ENCODE measurements at places on chromosomes 5 and 9.

GRCh38 chr5:149776361-149777305 lies 46.5 kb downstream of the PPARGC1B start:
- DNase-seq = no peak

GRCh38 chr9:2023532-2023931 lies 8.4 kb downstream of the SMARCA2 start:
- no peak for DNase-seq

GRCh38 chr9:111985315-111985714 lies 88.7 kb downstream of the UGCG start:
- no peak for DNase-seq

GRCh38 chr9:23826120-23826629 lies at the start of gene ELAVL2:
Gene ELAVL2 (minus strand): TSS chr9:23826240. CDS start chr9:23762234, 64,006 bp downstream.
- DNase-seq = peak; percentile 98

DNA sequence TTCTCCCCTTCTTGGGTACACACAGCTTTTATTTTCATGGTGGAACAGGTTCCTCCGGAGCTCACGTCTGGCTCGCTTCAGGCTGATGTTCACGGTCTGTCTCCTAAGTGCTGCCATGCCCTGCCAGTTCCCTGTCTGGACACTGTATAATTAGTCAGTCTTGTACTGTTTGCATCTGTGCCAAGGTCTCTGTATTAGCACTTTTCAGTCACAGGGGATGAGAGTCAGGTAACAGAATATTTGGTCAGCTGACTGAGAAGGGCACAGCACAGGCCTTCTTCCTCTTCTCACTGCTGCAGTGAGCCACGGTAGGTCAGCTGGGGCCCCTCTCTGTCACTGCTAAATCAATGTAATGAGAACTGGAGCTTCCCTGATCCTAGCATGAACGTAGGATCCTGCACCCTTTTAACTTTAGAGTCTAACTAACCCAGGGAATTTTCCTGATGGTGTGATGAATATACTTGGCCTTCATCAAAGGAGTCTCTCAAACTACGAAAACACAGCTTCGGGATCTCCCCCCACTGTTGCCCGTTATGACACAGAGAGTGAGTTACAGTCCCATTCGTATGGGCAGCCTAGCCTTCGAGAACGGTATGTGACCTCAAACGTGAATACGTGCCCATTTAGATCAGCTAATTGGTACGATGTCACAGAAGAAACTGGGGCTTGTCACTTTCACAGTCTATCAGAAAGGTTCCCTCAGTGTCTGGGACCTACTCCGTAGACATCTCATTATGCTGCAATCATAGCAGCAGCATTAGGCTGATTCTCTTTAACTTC lies 354.1 kb upstream of the RFX3 start:
- no peak for DNase-seq

DNA sequence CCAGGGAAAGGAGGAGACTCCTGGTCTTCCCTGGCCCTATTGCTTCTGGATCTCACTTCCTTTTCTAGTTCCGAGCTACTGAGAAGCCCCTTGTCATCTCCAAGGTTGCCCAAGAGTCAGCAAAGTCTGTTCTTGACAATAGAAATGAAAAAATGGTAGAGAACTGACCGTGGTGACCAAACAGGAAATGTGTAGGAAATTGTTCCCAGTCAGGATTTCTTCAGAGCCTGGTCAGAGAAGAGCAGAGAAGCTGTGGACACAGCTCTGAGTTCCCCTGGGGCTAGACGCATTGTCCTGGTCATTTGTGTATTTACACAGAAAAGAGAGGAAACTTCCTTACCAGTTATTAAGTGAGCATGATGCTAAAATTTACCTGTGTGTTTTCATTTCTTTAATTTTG lies 35.6 kb downstream of the S1PR3 start:
- DNase-seq = no peak

GRCh38 chr5:142104491-142104890 lies 4.1 kb upstream of the NDFIP1 start:
- no peak for DNase-seq

GRCh38 chr9:77839459-77840140 lies 191.5 kb upstream of the GNA14 start:
- DNase-seq = no peak

- DNase-seq = no peak
These were observed 756.1 kb downstream of the DNAH5 start for GRCh38 chr5:13188371-13188770.

- DNase-seq = no peak
These were observed 19.6 kb downstream of the ADAMTSL1 start for GRCh38 chr9:18493451-18493993.

DNA sequence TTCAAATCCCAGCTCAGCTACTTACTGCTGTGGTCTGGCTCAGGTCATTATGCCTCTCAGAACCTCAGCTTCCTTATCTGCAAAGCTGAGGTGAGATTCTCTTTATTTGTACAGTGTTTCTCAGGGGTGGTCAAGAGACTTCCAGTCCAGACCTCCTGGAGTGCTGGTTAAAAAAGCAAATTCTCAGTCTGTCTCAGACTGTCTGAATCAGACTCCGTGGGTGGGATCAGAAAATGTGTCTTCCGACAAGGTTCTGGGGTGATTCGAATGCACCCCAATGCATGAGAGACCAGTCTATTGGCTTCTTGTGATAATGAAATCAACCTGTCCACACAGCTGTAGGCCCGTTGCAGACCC lies 137.7 kb upstream of the SMIM23 start:
- no peak for DNase-seq
